ENCODE measurements at places on chromosomes 3 and 15.

DNA sequence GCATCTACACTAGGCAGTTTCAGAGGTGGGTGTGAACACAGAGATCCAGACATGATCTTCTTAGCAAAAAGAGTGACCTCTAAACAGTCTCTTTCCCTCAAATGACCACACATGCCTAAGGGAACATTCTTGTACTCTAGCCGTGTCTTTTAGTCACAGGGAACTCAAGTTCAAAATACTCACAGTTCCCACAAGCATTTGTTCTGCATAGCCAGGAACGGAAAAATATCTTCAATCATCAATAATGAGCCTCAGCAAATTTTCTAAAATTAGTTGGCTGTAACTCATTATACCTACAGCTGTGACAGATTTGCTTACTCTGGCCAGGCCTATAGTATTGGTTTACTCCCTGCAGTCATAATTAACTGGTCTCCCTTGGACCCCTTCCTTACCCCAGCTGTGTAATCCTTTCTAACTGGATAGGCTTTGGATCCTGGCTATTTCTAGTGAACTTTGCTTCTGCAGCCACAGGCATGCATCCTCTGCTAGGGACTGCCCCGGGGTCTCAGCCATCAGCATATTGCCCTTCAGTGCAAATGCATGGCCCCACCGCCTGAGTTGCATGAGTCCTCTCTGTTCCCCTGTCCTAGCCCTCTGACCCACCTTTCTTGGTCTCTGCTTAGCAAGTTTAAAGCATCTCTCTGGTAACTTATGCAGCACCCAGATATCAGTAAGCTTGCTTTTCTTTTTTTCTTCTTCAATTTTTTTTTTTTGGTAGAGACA, 56.0 kb upstream of the HACD2 start:
- no peak for DNase-seq

DNA sequence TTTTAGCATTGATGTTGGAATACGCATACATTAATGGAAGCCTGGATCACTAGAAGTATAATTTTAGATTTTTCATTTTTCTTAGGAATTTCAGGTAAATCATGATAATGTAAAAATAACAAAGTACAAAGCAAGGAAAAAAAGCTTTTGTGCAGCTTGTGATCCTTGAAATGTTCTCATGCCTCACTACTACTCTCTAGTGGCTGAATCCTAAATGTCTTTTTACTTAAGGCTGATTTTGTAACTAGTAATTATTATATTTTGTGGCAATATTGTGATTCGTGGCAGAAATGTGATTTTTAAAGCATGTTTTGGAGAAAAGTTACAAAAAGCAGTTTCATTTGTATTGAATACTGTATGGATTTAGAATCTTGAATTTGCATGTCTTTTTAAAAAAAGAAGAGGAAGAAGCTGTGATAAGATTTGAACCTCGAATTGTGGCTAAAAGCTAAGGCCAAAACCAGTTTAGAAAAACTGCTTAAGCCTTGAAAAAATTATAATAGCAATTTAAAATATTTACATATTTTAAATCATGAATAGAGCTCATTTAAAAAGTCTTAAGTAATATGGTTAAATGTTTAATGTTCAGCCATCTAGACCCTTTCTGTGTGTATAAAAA, 39.0 kb downstream of the U2SURP start:
- no peak for DNase-seq

DNA sequence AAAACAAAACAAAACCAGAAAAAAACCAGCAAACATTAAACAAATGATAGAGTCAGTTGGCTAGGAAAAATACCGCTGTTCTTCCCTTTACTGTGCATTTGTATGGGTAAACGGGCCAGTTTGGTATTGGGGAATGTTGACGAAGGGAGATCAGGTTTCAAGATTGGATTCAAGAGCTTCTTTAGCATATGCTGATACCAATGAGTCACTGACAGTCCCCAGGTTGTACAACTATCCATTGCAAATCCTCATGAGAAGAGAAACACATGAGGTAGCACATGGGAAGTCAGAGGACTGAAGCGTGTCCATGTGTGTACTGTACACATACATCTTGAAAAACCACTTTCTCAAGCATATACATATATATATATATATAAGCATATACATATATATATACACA, 25.6 kb downstream of the TIGIT start:
- DNase-seq, result no peak

- DNase-seq, result no peak
Measured at GRCh38 chr15:69156736-69157381, 3.6 kb upstream of the GLCE start.

DNA sequence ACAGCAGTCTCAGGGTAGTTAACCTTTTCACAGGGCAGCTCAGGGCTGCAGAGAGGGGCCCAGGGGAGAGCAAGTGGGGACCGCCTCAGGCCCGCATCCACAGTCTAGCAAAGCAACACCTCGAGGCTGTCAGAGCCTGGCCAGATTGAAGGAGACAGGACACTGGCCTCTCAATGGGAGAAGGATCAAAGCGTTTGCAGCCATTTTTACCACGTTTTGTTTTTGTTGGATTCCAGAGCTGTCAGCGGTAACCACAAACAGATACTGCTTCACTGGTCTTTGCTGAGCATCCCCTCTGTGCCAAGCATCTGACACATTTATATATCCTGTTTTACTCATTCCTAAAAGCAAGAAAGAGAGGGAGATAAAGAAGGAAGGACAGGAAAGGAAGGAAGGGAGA, 153.8 kb downstream of the SHQ1 start:
- DNase-seq, result no peak

GRCh38 chr15:75037685-75038084, 14.3 kb downstream of the PPCDC start:
- no peak for DNase-seq

- no peak for DNase-seq
Measured at GRCh38 chr3:100257586-100257985, 3.2 kb upstream of the TBC1D23 start.

- DNase-seq, result no peak
Measured at GRCh38 chr3:58880182-58880581, 169.6 kb downstream of the CFAP20DC start.

- DNase-seq, result no peak
Measured at GRCh38 chr3:100523050-100523760, 30.8 kb downstream of the TMEM45A start.

- DNase-seq, result no peak
Measured at GRCh38 chr3:128247666-128248409, 94.6 kb downstream of the EEFSEC start.

DNA sequence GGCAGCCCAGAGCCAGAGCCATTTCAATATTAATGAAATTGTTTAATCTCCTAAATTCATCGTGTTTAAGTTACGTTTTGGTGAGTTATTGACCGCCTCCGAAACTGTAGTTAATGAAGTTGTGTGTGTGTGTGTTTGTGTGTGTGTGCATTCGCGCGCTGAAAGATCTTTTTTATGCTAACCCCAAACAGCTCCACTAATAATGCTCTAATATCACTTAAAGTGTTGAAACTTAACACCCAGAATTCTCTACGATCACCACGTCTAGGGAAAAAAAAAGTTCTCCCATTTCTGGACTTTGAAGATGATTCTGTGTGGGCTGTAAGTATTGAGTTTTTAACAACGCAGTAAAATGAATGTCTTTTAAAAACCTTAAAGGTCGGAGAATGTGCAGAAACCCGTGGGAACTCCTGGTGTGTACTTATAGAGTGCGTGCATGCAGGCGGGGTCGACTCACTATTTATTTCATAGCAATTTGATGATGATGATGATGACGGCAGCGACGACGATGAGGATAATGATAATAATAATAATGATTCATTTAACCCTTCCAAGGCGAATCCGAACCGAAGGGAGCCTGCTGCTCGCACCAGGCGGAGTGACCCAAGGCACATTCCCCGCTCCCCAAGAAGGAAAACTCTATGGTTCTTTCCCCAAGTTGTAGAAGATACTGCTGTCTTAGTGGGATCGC, 1.4 kb upstream of the FOXB1 start:
- no peak for DNase-seq

- DNase-seq, result peak; percentile 73
Measured at GRCh38 chr15:74383695-74384565, 16.5 kb upstream of the CYP11A1 start.

DNA sequence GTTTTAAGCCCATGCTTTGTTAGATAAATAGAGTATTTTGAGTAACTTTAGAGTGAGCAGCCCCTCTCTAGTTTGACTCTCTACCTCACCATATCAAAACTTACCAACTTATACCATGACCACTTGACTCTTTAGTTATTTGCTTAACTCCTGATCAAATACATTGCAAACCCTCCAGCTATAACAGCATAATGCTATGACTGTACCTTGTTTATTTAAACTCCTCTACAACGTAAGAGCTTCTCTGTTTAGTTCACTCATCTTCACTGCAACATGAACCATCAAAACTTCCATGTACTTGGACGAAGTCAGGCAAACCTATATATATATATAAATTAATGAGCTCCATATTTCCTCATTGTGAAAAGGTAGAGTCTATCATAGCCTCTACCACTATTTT, 218.2 kb downstream of the DPH6 start:
- no peak for DNase-seq

DNA sequence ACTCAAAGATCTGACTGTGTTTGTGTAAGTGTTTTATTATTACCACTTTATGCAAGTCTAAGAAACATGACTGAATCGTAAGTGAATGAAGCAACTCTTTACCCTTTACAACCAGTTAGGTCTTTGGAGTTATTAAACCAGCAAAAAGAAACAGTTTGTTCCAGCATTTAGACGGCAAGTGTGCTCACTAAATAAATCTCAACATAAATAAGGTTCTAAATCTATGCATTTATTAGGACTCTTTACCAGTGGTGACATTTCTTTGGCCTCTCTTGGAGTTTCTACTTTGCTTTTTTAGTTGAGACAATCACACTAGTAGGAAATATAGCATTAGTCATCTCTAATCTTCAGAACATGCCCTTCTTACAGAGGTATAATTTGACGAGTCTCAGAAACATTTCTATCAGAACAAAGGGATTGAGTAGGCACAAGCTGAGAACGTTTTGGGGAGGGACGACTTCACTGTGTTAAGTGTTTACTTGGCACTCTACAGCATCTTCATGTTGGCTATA, 739.9 kb upstream of the NR2F2 start:
- DNase-seq, result no peak

- DNase-seq, result no peak
Measured at GRCh38 chr15:80967451-80967850, 22.2 kb downstream of the MESD start.

- no peak for DNase-seq
Measured at GRCh38 chr3:120311863-120312794, 27.1 kb upstream of the GPR156 start.

DNA sequence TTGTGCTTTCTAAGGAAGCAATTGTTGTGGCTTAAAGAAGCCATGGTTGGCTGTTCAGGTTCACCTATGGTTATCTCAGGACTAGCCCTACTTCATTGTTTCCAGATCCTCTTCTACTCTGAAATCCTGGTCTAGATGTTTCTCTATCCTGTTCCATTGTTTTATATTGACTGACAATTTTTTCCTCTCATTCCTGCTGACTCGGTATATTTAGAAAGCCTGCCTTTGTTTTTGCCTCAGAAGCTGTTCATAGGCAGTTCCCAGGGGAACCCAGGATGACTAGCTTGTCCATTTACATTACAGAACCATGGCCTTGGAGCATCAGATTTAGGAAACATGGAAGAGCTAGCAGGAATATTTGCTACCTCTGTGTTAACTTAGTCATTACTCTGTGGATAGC, 64.0 kb downstream of the SLC9C1 start:
- DNase-seq, result no peak

DNA sequence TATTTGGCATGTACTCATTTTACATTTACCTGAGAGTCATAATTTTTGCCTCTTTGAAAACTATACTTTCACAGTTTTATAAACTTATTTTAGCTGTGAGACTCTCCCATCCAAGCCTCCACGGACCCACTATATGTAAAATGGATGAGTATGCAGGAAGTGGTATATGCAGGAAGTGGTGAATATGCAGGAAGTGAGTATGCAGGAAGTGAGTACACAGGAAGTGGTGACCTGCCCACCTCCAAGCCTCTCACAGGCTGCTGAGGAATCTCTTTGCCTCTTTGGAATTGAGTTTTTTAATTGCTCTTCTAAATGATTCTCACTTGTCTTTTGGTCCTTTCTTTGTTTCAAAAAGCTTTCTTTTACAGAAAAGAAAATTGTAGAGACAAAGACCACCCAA, 85.2 kb downstream of the KBTBD8 start:
- peak; percentile 16 for DNase-seq

GRCh38 chr3:172685331-172686214, 25.3 kb downstream of the NCEH1 start:
- no peak for DNase-seq

DNA sequence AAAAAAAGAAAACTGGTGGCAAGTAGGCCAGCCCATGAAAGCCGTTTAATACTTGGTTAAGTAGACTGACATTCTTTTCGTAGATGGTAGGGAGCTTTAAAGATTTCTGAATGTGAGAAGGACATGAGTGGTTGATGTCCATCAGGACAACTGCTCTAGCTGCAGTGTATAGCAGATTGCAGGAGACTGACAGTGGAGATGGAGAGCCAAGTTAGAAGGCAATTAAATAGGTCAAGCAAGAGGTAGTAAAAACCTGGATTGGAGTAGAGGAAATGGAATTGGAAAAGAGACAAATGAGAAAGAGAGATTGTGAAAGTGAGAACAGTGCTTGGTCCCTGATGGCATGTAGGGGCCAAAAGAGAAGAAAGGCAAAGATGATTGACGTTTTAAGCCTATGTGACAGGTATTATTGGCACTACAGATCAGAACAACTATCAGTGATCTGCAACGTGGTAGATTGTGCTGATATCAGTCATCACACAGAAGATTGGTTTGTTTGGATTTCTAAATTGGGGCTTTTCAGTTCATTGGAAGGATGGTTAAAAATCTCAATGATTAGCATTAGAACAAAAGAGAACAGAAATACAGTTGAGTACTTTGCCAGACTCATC, 74.0 kb downstream of the CNTN4 start:
- no peak for DNase-seq

DNA sequence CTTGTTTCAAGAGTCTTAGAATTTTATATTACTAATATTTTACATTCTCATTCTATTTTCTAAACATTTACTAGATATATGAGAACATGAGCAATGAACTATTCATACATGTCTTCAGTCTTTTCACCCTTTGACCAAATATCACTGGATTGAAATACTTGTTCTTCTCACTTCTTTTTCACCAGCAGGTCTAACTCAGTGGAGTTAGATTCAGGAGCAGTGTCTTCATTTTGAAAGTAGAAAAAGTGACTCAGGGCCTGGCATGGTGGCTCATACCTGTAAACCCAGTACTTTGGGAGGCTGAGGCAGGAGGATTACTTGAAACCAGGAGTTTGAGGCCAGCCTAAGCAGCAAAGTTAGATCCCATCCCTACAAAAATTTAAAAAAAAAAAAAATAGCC, 70.8 kb downstream of the USP13 start:
- no peak for DNase-seq
